Ureter (tissue), 1 donor: ENCODE measurements at places on chromosomes 13 and 19. TPM values are rescaled to one million over a fixed set of nuclear protein-coding genes. Genes with fewer than 3 reads are reported as not detected.

DNA sequence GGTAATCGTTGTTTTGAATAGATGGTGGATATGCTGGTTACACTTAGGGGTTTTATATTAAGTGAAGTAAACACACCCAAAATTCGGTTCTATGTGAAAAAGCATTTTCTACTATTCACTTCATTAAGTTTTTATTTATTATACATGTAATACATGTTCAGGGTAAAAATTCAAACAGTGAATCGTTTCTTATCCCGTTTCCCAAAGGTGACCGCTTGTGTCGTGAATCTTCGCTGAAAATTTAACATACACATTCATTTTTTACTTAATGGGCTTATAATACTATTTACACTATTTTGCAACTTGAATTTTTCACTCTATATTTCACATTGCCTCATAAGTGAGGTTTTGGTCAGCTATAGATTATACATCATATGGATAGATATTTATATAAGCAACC, 24.5 kb downstream of the IPO5 start:
- DNase-seq = no peak

CEACAM19 gene
- total RNA-seq = 4.5 TPM

GRCh38 chr19:19568802-19569756, 31.0 kb downstream of the CILP2 start:
- DNase-seq = no peak

DNA sequence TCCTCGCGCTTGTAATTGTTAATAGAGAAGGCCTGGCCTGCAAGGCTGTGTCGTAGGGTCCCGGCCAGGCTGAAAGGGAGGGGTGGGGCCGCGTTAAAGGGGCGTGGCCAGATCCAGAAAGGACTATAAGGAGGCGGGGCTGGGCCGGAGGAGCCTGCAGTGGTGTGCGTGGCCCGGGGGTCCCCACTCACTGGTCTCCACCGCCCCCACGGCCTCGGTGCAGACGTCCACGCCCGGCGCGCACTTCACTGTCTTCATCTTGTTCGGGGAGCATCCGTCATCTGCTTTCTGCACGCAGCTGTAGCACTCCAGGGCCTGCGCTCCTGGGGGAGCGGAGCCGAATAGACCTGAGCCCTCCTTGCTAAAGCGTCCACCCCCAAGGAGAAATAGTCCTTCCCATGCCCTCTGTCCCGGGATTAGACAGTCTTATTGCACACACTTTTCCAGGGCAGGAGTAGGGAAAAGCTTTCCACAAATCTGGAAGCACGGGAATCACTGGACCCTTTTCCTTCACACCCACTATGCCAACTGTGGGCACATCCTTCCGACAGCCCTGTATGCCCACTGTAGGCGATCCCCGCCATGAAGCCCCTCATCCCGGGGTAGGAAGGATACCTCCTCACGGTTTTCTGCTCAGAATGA, 1.2 kb downstream of the LYPD3 start:
- DNase-seq = peak; percentile 84

DNA sequence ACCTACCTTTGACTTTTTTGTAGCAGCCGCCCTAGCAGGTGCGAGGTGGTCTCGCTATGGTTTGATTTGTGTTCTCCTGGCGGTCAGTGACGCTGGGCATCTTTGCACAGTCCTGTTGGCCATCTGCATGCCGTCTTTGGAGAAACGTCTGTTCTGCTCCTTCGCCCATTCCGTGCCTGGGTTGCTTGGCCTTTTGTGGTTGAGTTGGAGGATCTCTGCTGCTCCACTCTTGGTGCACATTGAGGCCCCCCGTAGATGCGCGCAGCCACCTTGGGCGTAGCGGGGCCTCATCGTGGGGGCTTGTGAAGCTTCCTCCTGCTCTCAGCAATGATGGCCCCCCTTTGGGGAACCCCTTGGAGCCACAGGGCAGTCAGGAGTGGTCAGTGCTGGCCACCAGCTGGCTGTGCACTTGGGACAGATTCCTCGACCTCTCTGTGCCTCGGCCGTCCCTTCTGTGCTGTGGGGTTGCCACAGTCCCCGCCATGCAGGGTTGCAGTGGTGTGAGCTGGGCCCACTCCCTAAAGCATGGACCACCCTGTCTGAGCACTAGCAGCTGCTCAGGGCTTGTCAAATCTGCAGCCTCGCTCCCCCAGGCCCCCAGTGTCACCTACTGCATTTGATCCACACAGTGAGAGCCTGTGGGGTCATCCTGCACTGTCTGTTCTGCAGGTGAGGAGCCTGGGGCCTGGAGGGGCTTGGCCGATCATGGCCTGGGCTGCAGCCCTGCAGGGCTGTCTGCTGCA, 170.8 kb downstream of the KDM4B start:
- DNase-seq = no peak

GRCh38 chr13:34338102-34338501, 520.2 kb downstream of the RFC3 start:
- no peak for DNase-seq

TEX101 gene
- total RNA-seq = not detected

DNA sequence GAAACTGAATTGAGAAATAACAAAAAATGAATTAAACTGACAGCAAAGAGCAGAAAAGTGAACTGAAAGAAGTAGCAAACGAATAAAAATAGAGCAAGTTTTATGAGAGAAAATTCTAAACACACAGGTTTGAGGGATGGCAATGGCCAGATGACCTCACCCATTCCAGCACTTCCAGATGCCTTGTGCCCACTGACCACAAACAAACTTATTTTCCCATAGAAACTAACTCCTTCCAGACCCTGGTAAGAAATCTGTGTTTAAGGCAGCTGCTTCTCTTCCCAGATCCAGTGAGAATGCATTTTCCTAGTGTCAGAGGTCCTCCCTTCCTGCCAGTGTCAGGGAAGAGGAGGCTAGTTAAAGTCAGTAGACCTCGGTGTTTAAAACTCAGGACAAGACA, 51.7 kb downstream of the RXFP2 start:
- no peak for DNase-seq

DNA sequence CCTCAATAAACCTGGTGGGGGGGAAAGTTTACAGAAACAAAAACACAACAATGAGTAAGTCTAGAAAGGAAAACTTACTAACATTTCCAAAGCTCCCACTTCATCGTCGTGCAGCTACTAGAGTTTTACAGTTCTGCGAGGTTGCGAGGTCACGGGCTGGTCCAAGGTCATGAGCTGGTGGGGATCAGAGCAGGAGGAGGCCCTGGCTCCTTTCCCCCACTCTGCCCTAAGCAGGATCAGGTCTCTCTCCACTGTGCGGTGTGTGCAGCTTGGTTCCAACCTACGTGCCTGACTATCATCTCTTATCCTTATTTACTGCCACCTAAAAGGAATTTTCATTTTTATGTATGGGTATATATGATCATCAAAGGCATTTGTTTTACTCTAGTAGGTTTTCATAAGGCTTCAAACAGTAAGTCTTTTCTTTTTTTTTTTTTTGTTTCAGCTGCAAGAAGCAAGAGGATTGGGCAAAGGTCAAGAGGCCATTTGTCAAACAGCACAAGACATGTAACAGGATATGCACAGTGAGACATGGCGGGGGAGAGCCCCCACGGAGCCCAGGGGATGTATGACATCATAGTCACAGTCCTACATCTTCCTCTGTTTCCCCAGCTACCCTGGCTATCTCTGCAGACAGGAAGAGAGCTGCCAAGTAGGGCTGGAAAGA, 76.6 kb upstream of the POMP start:
- no peak for DNase-seq

- DNase-seq = no peak
Observed at GRCh38 chr13:78602561-78603239, 652 bp downstream of the POU4F1 start.

DNA sequence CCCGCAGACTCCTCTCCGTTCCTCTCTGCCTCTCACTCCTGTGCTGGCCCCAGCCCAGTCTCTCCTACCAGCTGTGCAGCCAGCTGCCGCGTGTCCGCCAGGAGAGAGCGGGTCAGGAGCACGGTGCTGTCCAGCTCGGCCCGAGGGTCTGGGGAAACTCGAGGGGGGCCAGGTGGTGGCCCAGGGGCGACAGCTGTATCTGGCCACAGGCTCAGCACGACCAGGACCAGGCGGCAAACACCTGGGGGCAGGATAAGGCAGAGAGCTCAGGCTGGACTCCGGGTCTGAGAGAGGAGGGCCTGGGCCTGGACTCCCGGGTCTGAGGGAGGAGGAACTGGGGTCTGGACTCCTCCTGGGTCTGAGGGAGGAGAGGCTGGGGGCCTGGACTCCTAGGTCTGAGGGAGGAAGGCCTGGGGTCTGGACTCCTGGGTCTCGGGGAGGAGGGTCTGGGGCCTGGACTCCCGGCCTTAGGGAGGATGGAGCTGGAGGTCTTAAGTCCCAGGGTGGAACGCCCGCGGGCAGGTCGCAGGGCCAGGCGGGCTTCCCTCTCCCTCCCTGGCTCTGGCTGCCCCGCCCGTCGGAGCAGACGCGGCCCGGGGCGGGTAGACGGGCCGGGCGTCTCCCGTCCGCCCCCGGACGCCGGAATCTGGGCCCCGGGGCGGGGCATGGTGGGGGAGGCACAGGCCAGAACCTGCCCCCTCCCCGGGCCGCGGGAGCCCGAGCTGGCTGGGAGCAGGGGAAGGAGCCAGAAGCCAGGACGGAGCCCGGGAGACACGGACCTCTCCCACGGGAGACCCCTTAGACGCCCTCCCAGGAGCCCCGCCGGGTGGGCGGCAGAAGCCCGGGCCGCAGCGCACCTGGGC, 1.3 kb downstream of the IL11 start:
- no peak for DNase-seq

DNA sequence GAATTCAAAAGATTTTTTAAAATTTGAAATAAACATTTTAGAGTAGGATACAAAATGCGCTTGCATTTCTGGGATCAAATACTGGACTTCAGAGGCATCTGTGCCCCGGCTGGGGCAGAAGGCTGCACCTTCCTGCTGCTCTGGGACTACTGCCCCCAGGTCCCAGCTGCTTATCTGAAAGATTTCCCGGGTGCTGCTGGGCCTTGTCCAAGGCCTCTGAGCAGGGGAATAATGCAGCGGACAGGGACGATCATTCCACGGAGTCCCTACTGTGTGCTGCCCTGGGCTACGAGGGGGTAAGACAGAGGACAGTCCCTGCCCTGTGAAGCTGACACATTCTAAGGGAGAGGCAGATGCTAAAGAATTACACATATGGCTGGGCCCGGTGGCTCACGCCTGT, 33.1 kb upstream of the NCCRP1 start:
- no peak for DNase-seq
